ENCODE measurements at places on chromosomes 3 and 15. TPM values are rescaled to one million over a fixed set of nuclear protein-coding genes. Genes with fewer than 3 reads are reported as not detected.

BLM gene
- 0.15 TPM for total RNA-seq

MESP2 gene
- total RNA-seq, result not detected

BTLA gene
- total RNA-seq, result not detected

FGF7 gene
- total RNA-seq, result 73.2 TPM

GRIP2 gene
- total RNA-seq, result 0.45 TPM

PLD1 gene
- 7.0 TPM for total RNA-seq

STRC gene
- not detected for total RNA-seq

CADM2 gene
- total RNA-seq, result 9.1 TPM

ESYT3 gene
- 1.9 TPM for total RNA-seq

- ATAC-seq, result no peak
- H3K4me3 ChIP-seq, result no peak overlapping the region
- H3K27me3 ChIP-seq, result no peaks in the 10 kb centered on the region
Measured at GRCh38 chr3:88921986-88922385, 185.4 kb upstream of the EPHA3 start.

DNA sequence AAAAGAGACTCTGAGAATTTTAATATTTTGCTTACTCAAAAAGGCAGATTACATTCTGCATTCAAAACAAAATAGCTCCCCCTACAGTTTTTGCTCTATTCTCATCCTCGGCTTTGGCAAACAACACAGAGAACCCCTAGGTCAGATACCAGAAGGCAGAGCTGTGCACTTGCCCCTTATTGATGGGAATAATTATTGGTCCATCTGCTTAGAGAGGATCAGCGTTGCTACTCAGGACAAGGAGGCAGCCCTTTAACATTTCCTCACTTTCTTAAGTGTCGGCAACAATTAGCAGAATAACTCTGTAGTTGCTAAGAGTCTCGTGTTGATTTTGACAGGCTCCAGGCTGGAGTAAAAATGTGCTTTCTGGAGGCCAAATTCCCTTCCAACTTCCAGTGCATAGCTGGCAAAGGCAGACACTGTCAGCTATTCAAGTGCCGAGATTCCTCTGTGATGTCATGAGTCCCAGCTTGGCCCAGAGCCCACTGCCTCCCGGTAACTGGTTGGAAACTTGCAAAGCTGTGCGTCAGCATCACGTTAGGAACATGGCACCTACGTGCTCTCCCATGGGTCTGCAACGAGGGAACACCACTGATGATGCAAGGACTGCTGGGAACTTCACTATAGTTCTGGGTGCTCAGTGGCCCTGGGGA is 482.7 kb upstream of the ADAMTS9 start:
- H3K4me3 ChIP-seq, result no peak overlapping the region
- peak; percentile 93 for ATAC-seq
- H3K36me3 ChIP-seq, result no peaks in the 10 kb centered on the region
- H3K4me1 ChIP-seq, result peaks cover 8% of the 10 kb centered on the region
- peak overlapping the region; percentile 68 for H3K27ac ChIP-seq

DNA sequence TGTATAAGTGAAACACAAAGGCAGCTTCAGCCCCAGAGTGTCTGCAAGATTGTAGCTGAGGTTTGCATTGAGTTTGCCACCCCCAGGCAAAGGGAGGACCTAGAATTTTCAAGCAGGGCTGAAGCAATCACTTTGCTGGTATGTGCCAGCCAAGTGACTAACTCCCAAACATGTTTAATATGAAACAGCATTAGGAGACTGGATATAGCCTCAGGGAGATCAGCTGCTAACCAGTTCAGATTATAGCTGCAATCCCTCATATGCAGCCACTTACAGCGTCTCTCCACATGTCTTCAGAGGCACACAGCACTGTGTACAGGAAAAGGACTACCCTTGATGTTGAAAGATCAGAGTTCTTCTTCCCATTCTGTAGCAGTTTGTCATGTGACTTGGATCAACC is 38.4 kb upstream of the PPP2R3A start:
- H3K27me3 ChIP-seq, result no peaks in the 10 kb centered on the region
- H3K36me3 ChIP-seq, result no peaks in the 10 kb centered on the region
- no peak overlapping the region for H3K27ac ChIP-seq
- no peak overlapping the region for H3K4me3 ChIP-seq
- peaks cover 4% of the 10 kb centered on the region for H3K4me1 ChIP-seq

DNA sequence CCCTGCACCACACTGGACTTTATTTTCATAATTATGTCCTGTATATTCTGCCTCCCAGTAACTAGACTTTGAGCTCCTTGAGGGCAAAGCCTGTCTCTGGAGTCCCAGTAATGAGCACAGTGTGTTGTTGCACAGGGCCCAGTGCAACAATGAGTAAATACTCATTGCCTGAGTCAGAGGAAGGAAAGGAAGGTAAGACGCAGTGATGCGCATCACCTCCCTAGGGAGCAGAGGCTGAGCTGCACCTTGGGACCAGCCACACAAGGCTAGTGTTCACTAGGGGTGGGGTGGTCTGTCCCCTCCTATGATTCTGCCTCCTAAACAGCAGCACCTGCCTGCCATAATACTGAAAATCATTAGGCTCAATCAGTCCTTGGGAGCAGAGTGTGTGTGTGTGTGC is 86.6 kb upstream of the ADAMTSL3 start:
- no peaks in the 10 kb centered on the region for H3K36me3 ChIP-seq
- no peaks in the 10 kb centered on the region for H3K27me3 ChIP-seq
- no peak overlapping the region for H3K4me3 ChIP-seq
- no peak overlapping the region for H3K27ac ChIP-seq
- ATAC-seq, result no peak

- ATAC-seq, result no peak
- H3K27ac ChIP-seq, result peak overlapping the region; percentile 59
- no peaks in the 10 kb centered on the region for H3K27me3 ChIP-seq
- no peak overlapping the region for H3K4me3 ChIP-seq
- H3K36me3 ChIP-seq, result no peaks in the 10 kb centered on the region
Measured at GRCh38 chr3:165749241-165749640, 88.0 kb downstream of the BCHE start.

DNA sequence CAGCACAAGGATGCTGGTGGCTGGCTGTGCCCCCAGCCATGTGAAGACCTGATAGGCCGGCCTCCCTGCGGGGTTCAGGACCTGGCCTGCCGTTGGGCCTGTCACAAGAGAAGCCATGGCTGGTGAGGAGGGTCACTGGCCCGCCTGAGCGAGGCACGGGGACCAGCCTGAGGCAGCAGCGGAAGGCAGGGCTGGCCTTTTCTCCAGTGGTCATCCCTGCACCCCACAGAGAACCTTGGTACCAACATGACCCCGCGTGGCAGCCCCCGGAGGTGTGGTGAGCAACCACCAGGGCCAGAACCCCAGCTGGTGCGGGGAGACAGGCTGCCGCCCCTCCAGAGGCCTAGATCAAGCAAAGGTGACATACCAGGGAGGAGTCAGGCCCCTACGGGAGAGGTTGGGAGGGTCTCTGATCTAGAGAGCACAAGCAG is 134.1 kb upstream of the MEF2A start:
- H3K36me3 ChIP-seq, result no peaks in the 10 kb centered on the region
- H3K27ac ChIP-seq, result no peak overlapping the region
- no peak for ATAC-seq
- H3K4me1 ChIP-seq, result peaks cover 14% of the 10 kb centered on the region
- H3K4me3 ChIP-seq, result no peak overlapping the region

GRCh38 chr3:26141296-26141695 is 351.4 kb downstream of the OXSM start:
- H3K36me3 ChIP-seq, result no peaks in the 10 kb centered on the region
- H3K4me1 ChIP-seq, result no peaks in the 10 kb centered on the region
- H3K27me3 ChIP-seq, result no peaks in the 10 kb centered on the region
- no peak overlapping the region for H3K27ac ChIP-seq

- H3K27me3 ChIP-seq, result no peaks in the 10 kb centered on the region
- ATAC-seq, result peak; percentile 59
- no peak overlapping the region for H3K27ac ChIP-seq
- H3K4me3 ChIP-seq, result no peak overlapping the region
Measured at GRCh38 chr15:90064911-90065681, 37.2 kb downstream of the IDH2 start.

DNA sequence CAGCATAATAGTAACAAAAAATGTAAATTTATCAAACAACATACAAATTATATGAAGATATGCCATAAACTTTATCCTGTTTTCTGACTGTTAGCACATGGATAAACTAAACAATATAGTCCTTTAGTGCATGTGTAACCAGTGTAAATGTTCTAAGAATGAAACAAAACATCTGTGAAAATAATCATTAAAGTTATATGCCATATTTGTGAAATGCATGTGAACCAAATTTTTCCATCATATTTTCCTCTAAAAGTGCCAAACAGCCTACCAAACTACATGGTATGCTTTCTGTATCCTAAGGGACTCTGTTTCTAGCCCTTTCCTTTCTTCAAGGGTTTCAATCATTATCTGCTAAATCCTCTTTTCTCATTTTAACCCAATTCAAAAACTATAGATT is 23.9 kb upstream of the RSL24D1 start:
- no peaks in the 10 kb centered on the region for H3K27me3 ChIP-seq
- no peaks in the 10 kb centered on the region for H3K4me1 ChIP-seq
- ATAC-seq, result no peak
- H3K36me3 ChIP-seq, result peaks cover 46% of the 10 kb centered on the region
- no peak overlapping the region for H3K4me3 ChIP-seq

GRCh38 chr3:134054881-134055280 is 25.2 kb upstream of the SLCO2A1 start:
- H3K4me3 ChIP-seq, result no peak overlapping the region
- no peak overlapping the region for H3K27ac ChIP-seq
- H3K36me3 ChIP-seq, result no peaks in the 10 kb centered on the region
- ATAC-seq, result no peak
- H3K4me1 ChIP-seq, result no peaks in the 10 kb centered on the region

GRCh38 chr3:42762046-42762724 is 10.9 kb downstream of the CCDC13 start:
- H3K27ac ChIP-seq, result no peak overlapping the region
- H3K27me3 ChIP-seq, result no peaks in the 10 kb centered on the region
- no peak overlapping the region for H3K4me3 ChIP-seq
- H3K36me3 ChIP-seq, result no peaks in the 10 kb centered on the region
- H3K4me1 ChIP-seq, result no peaks in the 10 kb centered on the region

- H3K27me3 ChIP-seq, result no peaks in the 10 kb centered on the region
- no peak overlapping the region for H3K4me3 ChIP-seq
- H3K27ac ChIP-seq, result no peak overlapping the region
- no peak for ATAC-seq
- H3K36me3 ChIP-seq, result no peaks in the 10 kb centered on the region
Measured at GRCh38 chr3:6608843-6609242, 252.1 kb upstream of the GRM7 start.

GRCh38 chr3:34301313-34301712 is 502.9 kb downstream of the PDCD6IP start:
- ATAC-seq, result no peak
- H3K36me3 ChIP-seq, result no peaks in the 10 kb centered on the region
- no peak overlapping the region for H3K4me3 ChIP-seq
- H3K27ac ChIP-seq, result no peak overlapping the region

DNA sequence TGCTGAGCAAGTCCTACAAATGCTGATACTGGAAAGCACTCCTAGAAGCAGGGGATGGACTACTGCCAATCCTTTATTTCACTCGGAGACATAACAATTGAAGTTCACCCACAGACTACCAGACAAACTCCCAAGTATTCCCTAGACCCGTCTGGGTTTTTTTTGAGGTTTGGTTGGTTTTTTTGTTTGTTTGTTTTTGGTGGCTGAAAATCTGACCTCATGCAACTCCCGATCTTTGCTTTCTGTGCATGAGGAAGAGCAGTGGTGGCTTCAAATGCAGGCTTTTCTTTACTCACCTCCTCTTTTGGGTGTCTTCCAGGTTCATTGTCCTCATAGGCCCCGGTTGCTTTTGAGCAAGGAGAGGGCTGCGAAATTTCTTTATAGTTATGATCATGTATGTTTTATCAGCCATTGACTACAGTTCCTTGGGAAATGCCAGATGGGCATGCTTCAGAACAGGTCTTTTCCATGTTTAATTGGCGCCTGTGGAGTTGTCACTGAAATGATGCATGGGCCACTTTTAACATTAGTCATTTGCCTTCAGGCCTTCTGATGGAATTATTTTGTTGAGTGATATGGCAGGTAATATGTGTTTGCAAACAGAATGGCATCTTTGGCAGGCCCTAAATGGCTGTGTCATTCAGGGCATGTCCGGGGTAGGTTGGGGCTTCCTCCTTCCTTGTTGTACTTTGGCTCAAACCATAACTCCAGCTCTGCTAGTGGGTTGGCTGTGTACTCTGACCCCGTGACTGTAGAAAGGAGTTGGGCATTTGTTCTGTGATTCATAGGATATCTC is 81.3 kb upstream of the ZBED2 start:
- H3K4me1 ChIP-seq, result peaks cover 16% of the 10 kb centered on the region
- no peaks in the 10 kb centered on the region for H3K36me3 ChIP-seq
- ATAC-seq, result no peak
- H3K27ac ChIP-seq, result no peak overlapping the region
- H3K27me3 ChIP-seq, result no peaks in the 10 kb centered on the region

DNA sequence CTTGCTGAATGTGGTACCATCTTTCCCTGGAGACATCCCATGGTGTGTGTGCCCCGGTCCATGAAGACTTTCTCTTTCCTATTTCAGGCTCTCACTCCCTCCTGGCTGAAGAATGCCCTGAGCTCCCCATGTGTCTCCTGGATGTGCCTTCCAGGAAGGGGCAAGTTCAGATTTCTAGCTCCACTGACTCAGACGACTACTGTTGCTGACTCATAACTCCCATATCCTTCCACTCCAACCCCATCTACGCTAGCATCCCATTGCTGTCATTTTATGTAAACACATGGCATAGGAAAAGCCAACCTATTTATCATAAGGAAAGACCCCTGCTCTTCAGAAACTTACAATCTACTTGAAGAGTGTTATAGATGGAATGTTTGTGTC is 95.0 kb downstream of the ADCY5 start:
- no peaks in the 10 kb centered on the region for H3K27me3 ChIP-seq
- H3K27ac ChIP-seq, result peak overlapping the region; percentile 86
- H3K4me1 ChIP-seq, result no peaks in the 10 kb centered on the region
- no peak overlapping the region for H3K4me3 ChIP-seq

DNA sequence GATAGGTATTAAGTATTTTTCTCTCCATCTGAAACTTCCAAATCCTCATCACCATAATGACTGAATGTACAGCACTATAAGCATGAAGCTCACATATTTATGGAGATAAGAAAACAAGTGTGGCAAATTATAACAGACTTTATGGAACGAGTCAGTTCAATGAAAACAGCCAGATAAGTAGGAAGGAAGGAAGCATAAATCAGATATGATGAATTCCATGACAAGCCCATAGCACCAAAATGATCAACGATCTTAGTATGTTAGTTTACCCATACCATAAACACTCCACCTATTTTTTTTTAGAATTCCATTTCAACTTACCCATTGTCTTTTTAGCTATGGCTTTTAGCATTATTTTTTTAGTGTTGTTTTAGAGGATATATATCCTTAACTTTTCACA is 169.5 kb downstream of the TNIK start:
- no peaks in the 10 kb centered on the region for H3K36me3 ChIP-seq
- no peak for ATAC-seq
- H3K4me3 ChIP-seq, result no peak overlapping the region
- H3K4me1 ChIP-seq, result peaks cover 6% of the 10 kb centered on the region
- H3K27ac ChIP-seq, result no peak overlapping the region

DNA sequence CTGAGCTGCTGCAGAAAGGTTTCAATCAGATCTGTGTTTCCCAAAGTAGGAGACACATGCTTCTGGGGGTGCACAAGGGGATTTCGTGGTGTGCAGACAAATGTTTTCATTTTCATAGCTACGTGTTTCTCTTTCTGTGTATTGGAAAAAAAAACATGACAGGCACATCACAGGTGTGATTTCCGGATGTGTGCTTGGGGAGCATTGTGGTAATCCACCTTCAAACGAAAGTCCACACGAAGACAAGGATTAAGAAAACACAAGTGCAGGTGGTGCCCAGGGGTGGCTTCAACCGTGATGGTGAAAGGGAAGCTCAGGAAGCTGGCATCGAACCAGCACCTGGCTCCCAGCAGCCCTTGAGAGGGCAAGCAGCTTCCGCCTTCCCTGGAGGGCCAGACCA is 164.6 kb upstream of the LINGO1 start:
- no peaks in the 10 kb centered on the region for H3K4me1 ChIP-seq
- no peak for ATAC-seq
- H3K4me3 ChIP-seq, result no peak overlapping the region
- H3K27ac ChIP-seq, result no peak overlapping the region
- peaks cover 19% of the 10 kb centered on the region for H3K27me3 ChIP-seq

Measured in gastroesophageal sphincter (tissue), 4 donors.